ENCODE measurements at places on chromosomes 2 and 18.
A peak's percentile ranks its signal among the peaks of the same experiment; 100 is the strongest.

- no peak for DNase-seq
These were observed 94.1 kb downstream of the CSRNP3 start for GRCh38 chr2:165563468-165564225.

DNA sequence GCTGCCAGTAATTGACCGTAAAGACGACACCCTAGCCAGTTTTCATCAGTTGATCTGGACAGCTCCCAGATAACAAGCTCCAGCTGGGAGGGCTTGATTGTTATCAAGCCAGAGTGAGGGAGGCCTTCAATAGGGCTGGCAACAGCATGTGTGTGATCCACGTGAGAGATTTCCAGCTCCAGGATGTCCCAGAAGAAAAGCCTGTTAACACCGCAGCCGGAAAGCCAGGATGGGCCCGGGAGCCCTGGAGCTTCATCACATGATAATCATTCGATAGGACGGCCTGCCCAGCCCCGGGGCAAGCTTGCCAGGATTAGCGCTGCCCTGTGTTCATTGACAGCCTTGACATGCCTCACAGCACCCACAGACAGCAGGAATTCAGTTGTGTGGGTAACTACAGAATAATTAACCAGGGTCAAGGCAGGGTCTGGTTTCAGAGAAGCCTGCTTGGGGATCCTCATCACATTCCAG lies 182.5 kb downstream of the C1D start:
- DNase-seq, result no peak

GRCh38 chr2:18273205-18273604 lies 287.2 kb downstream of the RDH14 start:
- DNase-seq, result no peak

- no peak for DNase-seq
These were observed 225.9 kb downstream of the NEDD4L start for GRCh38 chr18:58269931-58270330.

DNA sequence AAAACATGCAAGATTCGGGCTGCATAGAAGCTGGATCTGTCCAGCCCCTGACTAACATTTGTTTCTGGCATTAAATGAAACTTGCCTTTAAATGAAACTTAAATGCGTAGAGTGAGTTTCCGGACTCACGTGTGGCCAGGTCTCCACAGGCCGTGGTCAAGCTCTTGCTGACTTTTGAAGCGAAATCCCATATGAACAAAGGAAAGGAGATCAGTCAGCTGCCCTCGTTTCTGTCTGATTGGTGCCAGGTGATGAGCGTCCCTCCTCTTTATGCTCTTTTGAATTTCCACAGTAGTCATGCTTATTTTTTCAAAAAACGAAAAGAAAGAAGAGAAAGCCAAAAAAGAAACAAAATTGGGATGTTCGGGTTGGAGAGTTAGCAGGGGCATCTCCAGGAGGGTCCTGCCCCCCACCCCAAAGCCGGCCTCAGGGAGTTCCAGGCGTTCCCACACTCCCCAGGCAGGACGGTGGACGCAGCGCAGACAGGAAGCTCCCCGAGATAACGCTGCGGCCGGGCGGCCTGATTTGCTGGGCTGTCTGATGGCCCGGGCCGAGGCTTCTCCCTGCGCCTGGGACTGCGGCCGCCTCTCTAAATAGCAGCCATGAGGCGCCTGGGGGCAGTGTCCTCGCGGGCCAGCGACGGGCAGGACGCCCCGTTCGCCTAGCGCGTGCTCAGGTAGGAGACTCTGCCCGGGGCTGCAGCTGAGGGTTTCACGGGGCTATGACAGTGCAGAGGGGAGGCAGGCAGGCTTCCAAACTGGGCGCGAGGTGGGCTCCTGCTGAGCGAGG lies at the start of gene COLEC11:
COLEC11 (plus strand) TSS at position 620 of the 789 bp plus-strand sequence. CDS start 9,229 bp downstream, outside the sequence.
- DNase-seq, result no peak

DNA sequence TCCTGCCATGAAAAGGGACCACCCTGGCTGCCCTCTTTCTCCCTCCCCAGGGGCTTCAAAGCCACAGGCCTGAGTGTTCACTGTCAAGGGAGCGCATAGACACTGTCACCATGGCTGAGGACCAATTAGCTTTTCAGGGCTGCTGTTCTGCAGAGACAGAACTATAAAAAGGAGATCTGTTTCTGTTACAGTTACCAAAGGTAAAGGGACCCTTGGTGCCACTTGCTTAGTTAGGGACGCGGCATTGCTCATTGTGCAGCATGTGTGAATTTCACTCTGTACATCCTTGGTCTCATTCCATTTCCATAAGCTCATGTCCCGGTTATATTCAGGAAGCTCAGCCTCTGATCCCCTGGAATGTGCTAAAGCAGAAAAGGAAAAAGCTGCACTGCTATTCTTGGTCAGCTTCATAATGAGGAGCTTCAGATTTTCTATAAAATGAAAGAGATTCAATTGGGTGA lies 55.5 kb upstream of the RNF152 start:
- no peak for DNase-seq

GRCh38 chr2:46672752-46673151 lies 193.4 kb downstream of the TMEM247 start:
- no peak for DNase-seq

DNA sequence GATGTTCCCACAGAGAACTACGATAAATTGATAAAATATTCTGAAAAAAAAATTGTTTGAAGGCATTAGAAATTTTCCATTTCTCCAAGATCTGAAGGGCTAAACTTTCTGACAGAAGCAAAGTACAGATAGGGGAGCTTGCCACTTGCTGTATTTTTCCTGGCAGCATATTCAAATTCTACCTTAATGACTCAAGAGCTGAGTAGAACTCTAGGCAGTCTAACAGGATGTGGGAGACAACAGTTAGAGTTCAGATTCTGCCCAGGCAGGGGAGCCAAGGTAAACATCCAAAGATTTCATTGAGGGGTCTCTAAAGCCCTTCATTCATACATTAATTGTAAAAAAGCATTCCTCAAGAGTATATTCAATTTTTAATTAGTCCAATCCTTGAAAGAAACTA lies 46.0 kb upstream of the RIT2 start:
- DNase-seq, result no peak

GRCh38 chr2:238138331-238139195 lies at the start of gene KLHL30:
Gene KLHL30, plus strand, starts transcription at chr2:238138668. Its CDS starts 2,087 bp downstream, at chr2:238140755.
- no peak for DNase-seq

DNA sequence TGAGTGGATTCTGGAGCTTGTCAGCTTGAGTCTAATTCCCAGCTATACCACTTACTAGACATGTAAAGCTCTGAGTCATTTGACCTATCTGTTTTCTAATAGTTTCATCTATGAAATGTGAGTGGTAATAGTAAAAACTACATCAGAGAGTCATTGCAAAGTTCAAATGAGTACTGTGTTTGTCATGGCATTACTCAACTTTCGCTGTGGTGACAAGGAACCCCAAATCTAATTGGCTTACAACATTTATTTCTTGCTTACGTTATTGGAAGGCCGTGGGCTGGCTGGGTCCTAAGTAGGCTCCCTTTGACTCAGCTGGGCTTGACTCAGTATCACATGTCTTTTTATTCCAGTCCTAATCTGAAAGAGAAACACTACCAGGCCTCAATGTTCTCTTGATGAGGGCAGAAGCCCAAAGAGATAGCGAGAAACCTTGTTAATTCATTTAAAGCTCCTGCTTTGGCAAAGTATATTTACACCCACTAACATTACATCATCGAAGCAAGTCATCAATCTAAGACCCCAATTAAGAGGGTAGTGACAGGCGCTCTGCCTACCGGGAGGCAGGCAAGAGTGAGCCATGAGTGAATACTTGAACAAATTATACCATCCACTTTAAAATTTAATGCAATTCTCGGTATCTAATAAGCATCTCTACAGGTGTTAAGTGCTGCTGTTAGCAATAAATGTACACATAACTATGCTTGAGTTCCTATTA lies 431.8 kb upstream of the SPHKAP start:
- no peak for DNase-seq

GRCh38 chr2:25286025-25286400 lies 55.7 kb downstream of the DNMT3A start:
- peak; percentile 74 for DNase-seq

DNA sequence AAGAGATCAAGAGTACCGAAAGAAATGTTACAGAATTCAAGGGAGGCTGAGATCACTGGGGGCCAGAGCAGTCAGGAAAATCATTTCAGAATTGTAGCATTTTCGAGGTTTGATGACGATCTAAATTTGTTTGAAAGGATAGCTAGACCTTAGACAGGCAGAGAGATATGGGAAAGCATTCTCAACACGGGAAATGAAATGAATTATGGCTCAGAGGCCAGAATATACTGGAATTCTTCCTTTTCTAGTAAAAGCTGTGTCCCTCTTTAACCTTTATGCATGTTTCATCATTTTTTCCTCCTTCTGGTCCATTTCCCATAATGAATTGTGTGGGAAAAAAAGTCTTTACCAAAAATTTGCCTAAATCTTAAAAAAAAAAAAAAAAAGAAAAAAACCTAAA lies 78.8 kb downstream of the NABP1 start:
- no peak for DNase-seq

GRCh38 chr2:241788135-241788534 lies 11.5 kb downstream of the GAL3ST2 start:
- no peak for DNase-seq

- no peak for DNase-seq
These were observed 156.5 kb downstream of the SP3 start for GRCh38 chr2:173808718-173809117.

DNA sequence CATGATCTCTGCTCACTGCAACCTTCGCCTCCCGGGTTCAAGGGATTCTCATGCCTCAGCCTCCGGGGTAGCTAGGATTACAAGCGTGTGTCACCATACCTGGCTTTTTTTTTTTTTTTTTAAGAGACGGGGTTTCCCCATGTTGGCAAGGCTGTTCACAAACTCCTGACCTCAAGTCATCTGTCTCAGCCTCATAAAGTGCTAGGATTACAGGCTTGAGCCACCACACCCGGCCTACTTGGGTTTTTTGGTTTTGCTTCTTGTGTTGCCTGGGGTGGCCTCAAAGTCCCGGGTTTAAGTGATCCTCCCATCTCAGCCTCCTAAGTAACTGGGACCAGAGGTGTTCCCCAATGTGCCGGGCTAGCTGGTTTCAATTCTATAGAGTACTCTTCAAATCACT lies 64.6 kb downstream of the NAPG start:
- no peak for DNase-seq

DNA sequence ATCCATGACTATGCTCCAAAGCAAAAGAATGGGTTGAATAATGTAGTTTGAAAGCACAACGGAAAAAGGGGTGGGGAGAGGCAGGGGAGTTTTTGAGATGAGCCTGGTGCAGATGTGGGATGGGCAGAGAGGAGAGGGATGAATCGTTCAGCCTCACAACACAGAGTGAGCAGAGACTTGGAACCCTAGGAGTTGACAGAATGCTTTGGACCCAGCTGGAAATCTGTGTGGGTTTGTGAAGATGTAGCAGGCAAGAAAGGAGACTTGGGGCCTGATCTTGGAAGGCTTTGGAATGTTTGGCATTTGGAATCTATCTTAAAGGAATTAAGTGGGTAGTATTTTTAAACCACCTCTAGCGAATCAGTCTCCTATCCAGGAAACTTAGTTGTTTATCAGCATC lies 66.0 kb upstream of the KCTD1 start:
- no peak for DNase-seq

DNA sequence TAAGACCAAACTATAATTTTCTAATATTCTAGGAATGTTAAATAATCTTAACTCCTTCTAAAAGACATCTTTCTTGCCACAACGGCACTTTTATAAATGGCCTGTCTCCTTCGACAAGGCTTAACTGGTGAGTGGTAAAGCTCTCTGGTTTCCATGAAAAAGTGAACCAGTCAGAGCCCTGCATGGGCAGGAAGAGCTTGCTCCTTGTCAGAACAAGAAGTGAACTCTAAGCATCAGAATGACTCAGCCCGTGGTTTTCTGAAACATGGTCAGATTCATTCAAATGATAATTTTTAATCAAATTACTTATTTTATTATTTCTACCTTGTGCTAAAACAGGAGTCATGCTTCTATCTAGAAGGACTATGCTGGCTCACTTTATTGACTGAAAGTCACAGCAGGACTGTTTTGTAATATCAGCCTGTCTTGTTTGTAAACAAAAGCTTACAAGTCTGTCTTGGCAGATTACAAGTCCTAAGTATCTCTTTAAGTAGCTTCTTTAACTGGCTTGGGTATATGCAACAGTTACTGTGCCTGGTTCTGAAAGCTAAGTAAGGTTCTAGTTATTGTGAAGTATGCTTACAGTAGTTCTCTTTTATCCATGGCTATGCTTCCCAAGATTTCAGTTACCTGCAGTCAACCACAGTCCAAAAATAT lies 245.4 kb downstream of the NAPG start:
- DNase-seq, result no peak

DNA sequence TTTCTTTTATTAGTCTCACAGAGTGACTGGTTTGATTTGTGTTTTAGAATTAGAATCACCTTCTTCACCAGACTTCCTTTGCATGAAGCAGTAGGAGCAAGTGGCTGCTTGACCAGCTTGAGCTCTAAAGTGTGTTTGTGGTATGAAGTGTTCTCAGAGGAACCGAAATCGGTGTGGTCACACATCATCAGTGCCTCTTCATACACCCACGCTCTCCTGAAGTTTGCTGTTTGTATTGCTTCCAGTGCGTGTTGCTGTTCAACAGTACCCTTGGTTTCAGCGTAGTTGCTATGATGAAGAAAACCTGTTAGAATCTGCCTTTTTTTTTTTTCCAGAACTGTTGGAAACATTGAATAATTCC lies 77.9 kb downstream of the LIMS1 start:
- DNase-seq, result peak; percentile 69

- DNase-seq, result no peak
These were observed 388.3 kb downstream of the TNS1 start for GRCh38 chr2:217614498-217614897.

- no peak for DNase-seq
These were observed 45.4 kb upstream of the EHBP1 start for GRCh38 chr2:62660087-62660486.

- no peak for DNase-seq
These were observed 31.8 kb upstream of the LYPD1 start for GRCh38 chr2:132701810-132702209.

GRCh38 chr2:174699993-174700766 lies 64.1 kb downstream of the CHRNA1 start:
- DNase-seq, result peak; percentile 68

GRCh38 chr18:31740180-31740579 lies 20.5 kb downstream of the SLC25A52 start:
- no peak for DNase-seq

- no peak for DNase-seq
These were observed 493.7 kb upstream of the TNP1 start for GRCh38 chr2:217353591-217353990.

GRCh38 chr2:145931781-145932395 lies 1412.0 kb upstream of the ZEB2 start:
- no peak for DNase-seq

GRCh38 chr2:149894760-149895159 lies 307.2 kb upstream of the MMADHC start:
- no peak for DNase-seq
